ENCODE measurements at places on chromosomes 13 and 19.
A peak's percentile ranks its signal among the peaks of the same experiment; 100 is the strongest.

- DNase-seq: no peak
These were observed 350.2 kb downstream of the IRS2 start for GRCh38 chr13:109436055-109436622.

DNA sequence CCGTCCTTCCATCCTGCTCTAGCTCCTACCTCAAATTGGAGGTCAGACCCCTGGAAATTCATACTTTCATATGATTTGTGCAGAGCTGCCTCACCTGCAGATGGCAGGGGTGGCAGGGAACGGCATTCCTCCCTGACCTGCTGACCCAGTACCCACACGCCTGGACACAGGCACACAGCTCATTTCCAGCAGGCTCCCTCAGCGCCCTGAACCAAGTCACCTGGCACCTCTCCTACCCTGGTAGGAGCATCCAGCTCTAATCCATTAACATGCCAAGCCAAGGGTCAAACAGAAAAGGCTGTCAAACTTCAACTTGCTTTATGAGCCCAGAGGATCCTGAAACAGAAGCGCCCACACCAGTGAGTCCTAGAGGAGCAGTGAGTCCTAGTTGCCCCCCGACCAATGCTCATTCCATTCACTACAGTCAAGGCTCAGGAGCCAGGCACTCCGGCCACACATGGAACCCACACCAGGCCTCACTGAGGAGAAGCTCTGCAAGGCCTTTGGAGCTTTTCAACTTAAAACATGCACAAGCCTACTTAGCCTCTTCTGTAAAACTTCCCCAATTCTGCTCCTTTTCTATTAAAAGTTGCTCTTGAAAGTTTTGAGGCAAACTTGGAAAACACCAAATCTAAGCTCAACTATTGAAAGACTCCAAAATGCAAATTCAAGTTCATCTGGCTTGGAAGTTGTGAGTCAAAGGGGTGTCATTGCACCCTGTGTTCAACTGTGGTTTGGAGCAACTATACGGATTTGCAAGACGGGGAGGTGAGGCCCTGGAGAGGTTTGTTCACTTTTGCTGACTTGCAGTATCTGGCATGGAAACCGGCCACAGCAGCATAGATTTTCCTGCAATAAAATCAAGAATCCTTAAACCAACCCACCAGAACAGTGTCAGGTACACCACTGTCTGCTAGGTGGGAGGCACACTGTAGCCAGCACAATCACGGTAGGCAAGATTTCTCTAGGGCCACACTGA, 96.7 kb downstream of the CRYL1 start:
- DNase-seq: no peak

GRCh38 chr13:27533155-27533643, 82.8 kb upstream of the MTIF3 start:
- DNase-seq: peak; percentile 96

DNA sequence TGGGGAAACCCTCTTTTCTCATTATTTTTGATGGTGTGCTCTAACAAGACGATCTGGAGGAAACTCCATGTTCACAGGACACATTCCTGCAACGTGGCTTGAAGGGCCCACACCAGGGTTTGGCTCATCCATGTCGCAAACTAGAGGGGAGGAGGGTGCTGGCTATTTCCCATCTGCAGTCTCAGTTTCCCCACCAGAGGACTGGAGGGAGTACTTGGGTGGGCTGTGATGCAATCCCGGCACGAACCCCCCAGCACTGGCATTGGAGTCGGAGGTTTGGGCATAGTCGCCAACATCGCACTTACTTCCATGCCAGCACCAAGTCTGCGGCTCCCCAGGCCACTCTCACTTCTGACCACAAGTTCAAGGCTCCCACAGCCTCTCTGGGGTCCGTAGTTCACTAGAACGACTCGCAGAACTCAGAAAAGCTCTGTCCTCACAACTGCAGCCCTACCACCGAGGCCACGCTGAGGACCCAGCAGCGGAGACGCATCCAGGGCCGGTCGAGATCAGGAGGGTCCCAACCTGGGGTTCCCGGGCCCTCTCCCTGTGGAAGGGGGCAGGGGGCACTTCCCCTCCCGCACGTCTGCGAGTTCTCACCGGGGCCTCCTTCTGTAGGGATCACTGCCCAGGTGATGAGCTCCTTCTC, 165.6 kb upstream of the SOX1 start:
- no peak for DNase-seq
